ENCODE measurements at places on chromosomes 7 and 10.

DNA sequence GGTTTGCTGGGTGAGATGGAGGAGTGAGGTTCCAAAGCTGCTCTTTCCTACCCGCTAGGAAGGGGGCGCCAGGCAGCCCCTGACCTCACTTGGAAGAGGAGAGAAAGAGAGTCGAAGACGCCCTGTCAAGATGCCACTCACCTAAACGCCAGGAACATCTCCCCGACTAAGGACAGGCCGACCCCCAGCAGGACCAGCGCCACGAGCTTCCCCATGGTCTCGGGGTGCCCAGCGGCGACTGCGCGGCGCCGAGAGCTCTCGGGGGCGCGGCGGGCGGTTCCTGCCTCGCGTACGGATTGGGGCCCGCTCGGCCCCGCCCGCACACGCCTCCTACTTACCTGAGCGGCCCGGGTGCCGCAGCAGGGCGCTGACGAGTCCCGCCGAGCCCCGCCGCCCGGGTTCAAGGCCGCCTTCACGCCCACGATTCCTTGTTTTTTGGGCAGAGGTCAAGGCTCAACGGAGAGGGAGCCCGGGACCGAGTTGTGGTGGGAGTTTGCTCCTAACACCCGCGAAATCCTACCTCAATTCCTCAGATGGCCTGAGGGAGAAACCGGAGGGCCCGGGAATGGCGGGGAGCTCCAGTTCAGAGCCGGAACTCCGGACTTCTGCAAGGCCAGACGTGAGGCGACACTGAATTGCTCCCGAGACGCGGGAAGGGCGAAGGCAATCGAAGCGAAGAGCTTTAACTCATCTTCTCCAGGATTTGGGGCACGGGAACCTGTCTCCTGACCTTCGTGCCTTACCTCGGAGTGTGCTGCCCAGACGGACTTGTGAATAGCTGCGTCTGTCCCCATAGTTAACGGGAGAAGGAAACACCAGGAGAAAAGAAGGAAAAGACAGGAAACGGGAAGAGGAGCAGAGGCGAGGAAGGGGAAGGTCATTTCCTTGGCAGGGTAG is at the start of gene PON3:
Gene PON3, minus strand, starts transcription at position 240 of the 897 bp plus-strand sequence. Its CDS starts 25 bp downstream, at position 215.
- DNase-seq: peak; percentile 15

DNA sequence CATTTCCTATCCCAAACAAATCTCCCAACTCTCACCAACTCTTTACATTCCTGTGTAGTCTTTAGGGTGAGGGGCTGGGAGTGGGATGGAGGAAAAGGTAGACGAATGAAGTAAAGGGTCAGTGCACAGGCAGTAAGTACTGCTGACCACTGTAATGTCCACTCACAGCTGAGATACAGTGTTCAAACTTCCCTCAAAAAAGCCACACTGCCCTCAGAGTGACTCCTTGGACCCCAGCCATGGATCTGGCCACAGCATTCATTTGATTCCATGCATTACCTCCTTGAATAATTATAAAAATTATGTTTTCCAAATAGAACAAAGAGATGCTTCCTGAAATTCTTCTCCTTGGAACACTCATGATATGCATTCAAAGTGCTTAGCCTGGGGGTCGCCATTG is 19.8 kb upstream of the HIPK2 start:
- DNase-seq: no peak

GRCh38 chr10:28666751-28667467 is 10.4 kb upstream of the BAMBI start:
- no peak for DNase-seq

DNA sequence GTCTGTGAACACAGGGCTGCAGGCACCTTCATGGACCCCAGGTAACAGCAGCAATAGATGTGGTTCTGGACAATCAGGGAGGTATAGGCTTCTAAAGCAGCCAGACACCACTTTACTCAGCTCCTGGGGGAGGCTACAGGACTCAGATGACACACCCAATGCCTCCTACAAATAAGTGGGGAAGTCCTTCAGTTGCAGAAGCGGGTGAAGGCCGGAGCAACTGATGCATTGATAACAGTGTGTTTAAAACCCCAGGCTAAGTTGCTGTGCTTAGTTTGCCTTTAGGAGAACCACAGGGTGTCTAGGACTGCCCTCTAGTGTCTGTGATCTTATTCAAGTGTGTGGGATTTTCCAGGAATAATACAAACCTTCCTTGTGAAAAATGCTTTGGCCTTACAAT is 5.9 kb upstream of the ITGA8 start:
- DNase-seq: no peak

GRCh38 chr7:3605222-3605621 is 304.2 kb downstream of the SDK1 start:
- DNase-seq: no peak

GRCh38 chr7:22196429-22196828 is 160.5 kb downstream of the RAPGEF5 start:
- DNase-seq: no peak

DNA sequence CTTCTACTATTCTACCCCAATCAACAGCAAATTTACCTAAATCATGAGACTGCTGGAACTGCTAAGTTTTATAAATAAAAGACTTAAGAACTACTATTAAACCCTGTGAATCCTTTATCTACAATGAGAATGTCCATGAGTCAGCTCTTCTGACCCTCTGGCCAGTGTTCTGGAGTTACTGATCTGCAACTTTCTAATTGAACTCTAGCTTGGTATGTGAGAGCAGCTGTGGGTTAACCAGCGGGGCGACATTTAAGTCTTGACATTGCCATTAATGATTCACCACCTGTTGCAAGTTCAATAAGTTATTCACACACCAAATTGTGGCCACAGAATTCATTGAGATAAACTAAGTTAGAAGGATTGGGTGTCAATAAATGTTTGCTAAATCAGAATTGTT is 359.8 kb downstream of the PCDH15 start:
- no peak for DNase-seq
